ENCODE measurements at places on chromosomes 13 and 19. TPM values are rescaled to one million over a fixed set of nuclear protein-coding genes. Genes with fewer than 3 reads are reported as not detected.

Gene SMIM44
- not detected for total RNA-seq

- H3K36me3 ChIP-seq: no peaks in the 10 kb centered on the region
- H3K4me1 ChIP-seq: peaks cover 9% of the 10 kb centered on the region
- no peak overlapping the region for H3K4me3 ChIP-seq
- no peak overlapping the region for H3K27ac ChIP-seq
Measured at GRCh38 chr13:113742445-113743120, 16.4 kb upstream of the TMEM255B start.

DNA sequence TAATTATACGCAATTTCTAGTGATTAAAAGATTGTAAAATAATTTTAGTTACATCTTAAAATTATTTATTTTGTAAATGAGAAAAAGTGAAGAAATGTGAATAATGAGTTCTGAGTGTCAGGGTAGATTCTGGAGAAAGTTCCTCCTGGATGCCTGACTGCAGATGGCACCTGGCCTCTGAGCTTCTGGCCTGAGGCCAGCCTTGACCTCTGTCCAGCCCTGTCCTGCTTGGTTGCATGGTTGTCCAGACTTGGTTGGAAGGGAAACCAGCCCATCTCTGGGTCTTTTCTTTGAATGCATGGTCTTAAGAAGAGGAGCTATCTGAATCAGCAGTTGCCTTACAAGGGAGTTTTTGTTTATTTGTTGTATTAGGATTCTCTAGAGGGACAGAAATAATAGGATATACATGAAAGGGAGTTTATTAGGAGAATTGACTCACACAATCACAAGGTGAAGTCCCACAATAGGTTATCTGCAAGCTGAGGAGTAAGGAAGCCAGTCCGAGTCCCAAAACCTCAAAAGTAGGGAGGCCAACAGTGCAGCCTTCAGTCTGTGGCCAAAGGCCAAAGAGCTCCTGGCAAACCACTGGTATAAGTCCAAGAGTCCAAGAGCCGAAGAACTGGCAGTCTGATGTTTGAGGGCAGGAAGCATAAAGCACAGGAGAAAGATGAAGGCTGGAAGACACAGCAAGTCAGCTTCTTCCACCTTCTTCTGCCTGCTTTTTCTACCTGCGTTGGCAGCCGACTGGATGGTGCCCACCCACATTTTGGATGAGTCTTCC is 385.8 kb downstream of the ZNF536 start:
- no peaks in the 10 kb centered on the region for H3K36me3 ChIP-seq
- DNase-seq: no peak
- no peak overlapping the region for H3K4me3 ChIP-seq
- H3K27ac ChIP-seq: no peak overlapping the region

DNA sequence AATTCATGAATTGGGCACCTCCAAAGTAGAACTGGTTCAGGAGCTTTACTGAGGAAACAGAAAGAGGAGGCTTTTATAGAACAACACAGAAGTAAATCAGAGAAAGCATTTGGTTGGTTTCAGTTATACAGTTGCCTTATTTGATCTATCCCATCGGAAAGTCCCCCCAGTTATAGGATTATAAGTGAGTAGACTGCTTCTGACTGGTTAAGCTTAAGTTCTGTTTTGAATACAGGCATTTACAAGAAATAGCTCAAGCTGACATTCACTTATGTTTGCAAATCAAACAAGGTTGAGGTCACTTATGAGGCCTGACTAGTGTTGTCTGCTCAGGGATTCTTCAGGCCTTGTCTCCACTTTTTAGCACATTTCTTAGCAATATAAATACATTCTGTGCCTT is 857.4 kb downstream of the EFNB2 start:
- H3K27ac ChIP-seq: no peak overlapping the region
- no peaks in the 10 kb centered on the region for H3K4me1 ChIP-seq
- H3K27me3 ChIP-seq: no peaks in the 10 kb centered on the region
- H3K36me3 ChIP-seq: no peaks in the 10 kb centered on the region
- no peak overlapping the region for H3K4me3 ChIP-seq
- DNase-seq: no peak

- no peaks in the 10 kb centered on the region for H3K4me1 ChIP-seq
- no peak overlapping the region for H3K4me3 ChIP-seq
- no peaks in the 10 kb centered on the region for H3K27me3 ChIP-seq
- peak overlapping the region; percentile 43 for H3K27ac ChIP-seq
Measured at GRCh38 chr13:28637714-28638355, 21.1 kb upstream of the POMP start.

GRCh38 chr19:10068205-10068604 is 17.9 kb upstream of the SHFL start:
- H3K36me3 ChIP-seq: no peaks in the 10 kb centered on the region
- H3K27me3 ChIP-seq: no peaks in the 10 kb centered on the region
- H3K4me3 ChIP-seq: no peak overlapping the region
- H3K4me1 ChIP-seq: no peaks in the 10 kb centered on the region
- DNase-seq: no peak

Gene DACT3
- total RNA-seq: 23.5 TPM
